Kidney tubule cell (primary cell): ENCODE measurements at places on chromosomes 16 and 17.

- DNase-seq = no peak
Measured at GRCh38 chr17:79017546-79018369, 6.2 kb upstream of the C1QTNF1 start.

DNA sequence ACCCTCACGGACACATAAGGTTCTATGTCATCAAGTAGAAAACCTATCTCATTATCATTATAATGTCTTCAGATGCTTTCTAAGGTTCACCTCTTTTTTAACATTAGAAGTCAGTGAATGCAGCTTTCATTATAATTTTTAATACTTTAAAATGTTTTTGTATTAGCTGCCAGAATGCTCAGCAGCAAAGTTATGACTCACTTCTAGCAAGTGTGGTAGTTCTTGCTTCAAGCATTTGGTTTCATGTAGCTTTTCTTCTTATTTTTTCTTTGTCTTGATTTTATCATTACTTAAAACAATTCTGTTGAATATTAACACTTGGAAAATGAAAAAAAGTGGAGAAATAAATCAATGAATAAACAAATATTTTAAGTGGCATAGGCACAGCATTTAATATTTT lies 23.4 kb downstream of the LPCAT2 start:
- DNase-seq = no peak

DNA sequence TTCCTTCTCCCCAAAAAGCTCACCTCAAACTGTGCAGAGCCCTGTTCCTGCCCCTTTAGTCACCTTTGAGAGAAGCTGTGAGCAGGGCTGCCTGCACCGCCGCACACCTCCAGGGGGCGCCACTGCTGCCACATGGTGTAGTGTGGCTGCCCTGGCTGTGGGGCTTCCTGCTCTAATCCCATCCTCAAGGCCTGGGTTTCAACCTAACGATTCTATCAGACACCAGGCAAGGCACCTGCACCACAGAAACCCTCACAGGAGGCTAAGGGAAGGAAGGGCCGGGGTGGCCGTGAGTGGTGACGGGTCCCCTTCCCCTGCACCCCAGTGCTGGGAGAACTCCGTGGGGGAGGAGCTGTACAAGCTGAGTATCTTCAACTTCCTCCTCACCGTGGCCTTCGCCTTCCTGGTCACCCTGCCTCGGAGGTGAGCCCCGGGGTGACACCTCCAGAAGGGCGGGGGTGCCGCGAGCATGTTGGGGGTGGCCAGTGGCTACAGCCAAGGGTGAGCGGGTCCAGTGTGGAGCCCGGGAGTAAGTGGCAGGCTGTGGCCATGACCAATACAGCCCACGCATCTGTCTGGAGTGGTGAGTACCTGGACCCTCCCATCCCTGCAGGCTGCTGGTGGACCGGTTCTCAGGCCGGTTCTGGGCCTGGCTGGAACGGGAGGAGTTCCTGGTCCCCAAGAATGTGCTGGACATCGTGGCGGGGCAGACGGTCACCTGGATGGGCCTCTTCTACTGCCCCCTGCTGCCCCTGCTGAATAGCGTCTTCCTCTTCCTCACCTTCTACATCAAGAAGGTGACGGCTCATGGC lies 7.0 kb downstream of the TMC8 start:
- no peak for DNase-seq

DNA sequence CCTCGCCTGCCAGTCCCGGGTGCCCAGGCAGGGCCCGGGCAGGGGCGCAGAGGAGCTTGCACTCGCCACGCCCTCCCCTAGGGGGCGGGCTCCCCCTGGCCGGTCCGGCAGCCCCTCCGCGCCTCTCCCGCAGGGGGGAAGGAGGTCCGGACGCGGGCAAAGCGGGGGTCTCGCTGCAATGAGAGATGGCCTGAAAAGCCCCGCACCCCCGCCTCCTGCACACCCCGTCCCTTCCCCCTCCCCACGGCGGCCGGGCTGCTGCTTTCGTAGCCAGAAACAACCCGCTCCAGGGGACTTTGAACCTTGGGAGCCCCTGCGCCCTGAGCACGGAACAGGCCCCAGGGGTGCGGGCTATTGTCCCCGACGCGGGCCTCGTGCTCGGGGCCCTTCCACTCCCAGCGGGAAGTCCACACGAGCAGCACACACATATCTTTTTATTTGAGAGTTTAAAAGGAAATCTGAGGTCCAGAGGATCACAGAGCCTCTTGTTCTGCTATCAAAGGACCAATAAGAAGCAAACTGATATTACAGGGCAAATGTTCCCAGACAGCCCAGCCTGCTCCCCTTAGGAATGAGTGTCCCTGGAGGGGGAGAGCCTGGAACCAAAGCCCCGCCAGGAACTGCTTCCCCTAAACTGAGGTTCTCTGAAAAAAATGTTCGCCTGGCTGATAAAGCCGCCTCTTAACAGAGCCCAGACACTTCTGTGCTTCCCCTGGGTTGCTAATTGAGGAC lies 5.8 kb upstream of the CBX4 start:
- peak; percentile 32 for DNase-seq

DNA sequence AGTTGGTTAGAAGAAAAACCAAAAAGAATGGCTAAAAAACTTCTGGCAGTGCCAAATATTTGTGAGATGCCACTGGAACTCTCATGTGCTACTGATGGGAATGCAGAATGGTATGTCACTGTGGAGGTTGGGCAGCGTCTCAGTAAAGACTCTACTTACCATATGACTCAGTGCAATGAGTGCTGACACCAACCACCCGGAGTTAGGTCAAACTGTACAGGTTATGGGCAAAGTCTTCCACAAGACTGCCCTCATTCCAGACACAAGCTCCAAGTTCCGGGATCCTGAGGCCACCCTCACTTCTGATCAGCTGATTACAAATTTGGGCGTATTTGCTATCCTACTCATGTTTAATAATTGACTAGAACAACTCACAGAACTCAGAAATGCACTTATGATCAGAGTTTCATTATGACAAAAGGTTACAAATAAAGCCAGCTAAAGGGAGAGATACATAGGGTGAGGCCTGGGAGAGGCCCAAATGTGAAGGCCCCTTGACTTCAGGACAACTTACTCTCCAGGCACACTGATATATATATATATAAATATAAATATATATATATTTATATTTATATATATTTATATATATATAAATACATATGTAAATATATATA lies 114.9 kb downstream of the TRIM37 start:
- DNase-seq = peak; percentile 99

DNA sequence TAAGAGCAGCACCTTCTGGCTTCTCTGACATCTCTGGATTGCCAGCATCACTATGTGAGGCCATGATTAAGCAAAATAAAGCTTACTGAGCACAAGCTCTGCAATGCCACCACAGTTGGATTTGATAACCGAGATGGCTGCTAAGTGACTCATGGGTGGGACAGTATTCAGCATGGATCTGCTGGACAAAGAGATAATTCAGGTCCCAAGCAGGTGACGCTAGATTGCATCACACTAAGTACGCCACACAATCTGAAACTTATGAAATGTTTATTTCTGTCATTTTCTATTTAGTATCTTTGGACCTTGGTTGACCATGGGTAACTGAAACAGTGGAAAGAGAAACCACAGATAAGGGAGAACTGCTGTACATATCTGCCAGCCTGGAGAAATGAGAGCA lies 27.4 kb downstream of the CDRT15 start:
- no peak for DNase-seq

GRCh38 chr17:59356543-59357218 lies 25.2 kb downstream of the YPEL2 start:
- no peak for DNase-seq

- DNase-seq = no peak
Measured at GRCh38 chr17:82780195-82780594, 28.3 kb downstream of the TBCD start.
